ENCODE measurements at places on chromosomes 13 and 19.
A peak's percentile ranks its signal among the peaks of the same experiment; 100 is the strongest.

- no peak for DNase-seq
Observed at GRCh38 chr13:91592056-91593014, 193.9 kb downstream of the GPC5 start.

- DNase-seq, result peak; percentile 45
Observed at GRCh38 chr19:919199-920050, 2.3 kb downstream of the KISS1R start.

DNA sequence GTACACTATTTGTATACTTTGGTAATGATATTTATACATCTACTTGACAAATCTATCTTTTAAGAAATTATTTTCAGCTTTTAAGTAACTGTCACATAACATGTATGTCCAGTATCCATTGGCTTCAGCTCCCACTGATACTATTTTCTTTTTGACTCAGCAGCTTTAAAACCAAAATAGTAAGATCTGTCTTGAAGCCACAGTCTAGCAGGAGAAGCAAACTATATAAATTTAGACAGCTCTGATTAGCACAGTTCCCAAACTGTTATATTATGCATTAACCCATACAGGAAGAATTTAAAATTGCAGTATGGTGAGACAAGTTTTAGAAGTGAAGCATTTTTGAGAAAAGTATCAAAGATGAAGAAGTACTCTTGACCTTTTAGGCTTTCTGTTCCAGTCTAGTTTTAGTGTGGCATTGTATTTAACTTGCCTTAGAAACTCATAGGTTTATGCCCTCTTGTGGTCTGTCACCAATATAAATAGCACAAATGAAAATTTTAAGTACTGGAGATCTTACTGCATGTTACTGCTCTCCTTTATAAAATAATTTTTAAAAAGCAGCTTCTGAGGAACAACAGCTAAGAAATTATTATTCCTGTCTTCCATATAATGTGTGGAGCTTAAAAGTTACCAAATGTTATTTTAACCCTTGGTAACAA, 24.7 kb downstream of the URI1 start:
- no peak for DNase-seq

- no peak for DNase-seq
Observed at GRCh38 chr19:30690935-30691818, 319.0 kb downstream of the ZNF536 start.

- DNase-seq, result no peak
Observed at GRCh38 chr19:53875602-53876325, 6.2 kb upstream of the PRKCG start.

DNA sequence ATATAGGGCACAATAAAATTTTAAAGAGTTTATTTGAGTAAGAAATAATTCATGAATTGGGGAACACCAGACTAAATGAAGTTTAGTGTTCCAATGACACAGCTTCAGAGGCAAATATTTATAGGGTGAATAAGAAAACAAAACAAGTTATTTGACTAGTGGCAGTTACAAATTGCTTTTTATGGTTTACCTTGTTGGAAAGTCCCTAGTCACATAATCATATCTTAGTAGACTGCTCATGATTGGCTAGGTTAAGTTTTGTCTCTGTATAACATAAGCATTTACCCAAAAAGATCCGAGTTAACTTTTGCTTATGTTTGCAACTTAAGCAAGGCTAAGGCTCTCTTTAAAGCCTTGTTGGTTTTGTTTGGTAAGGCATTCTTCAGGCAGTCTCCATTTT, 224.7 kb upstream of the MIR17HG start:
- no peak for DNase-seq

- no peak for DNase-seq
Observed at GRCh38 chr13:43006893-43007631, 15.0 kb upstream of the EPSTI1 start.

- DNase-seq, result no peak
Observed at GRCh38 chr13:98060282-98060681, 82.6 kb upstream of the FARP1 start.

DNA sequence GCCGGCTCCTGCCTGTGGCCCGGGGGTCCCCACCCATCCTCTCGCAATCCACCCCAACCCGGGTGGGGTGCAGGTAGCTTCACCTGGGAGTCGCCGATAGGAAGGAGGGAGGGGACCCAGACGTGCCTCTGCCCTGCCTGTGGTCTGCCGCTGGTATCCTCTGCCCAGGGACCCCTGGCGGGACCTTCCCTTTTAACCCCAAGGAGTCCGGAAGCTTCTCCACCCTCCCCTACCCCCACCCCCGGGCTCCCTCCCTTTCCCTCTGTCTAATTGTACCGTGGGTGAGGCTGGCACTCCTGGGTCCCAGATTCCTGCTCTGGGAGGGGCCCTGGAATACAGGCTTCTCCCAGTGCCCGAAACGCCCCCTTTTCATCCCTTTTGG, at the start of gene KLK10:
TSS of gene KLK10 (minus strand) at position 166 of the 382 bp plus-strand sequence. CDS start 579 bp downstream, outside the sequence.
- no peak for DNase-seq

- DNase-seq, result no peak
Observed at GRCh38 chr13:45615501-45616101, at the start of gene ERICH6B. ERICH6B (minus strand) TSS chr13:45615739; CDS start chr13:45597005, 18,734 bp downstream.

GRCh38 chr13:98307463-98308085, 130.5 kb upstream of the RNF113B start:
- no peak for DNase-seq

DNA sequence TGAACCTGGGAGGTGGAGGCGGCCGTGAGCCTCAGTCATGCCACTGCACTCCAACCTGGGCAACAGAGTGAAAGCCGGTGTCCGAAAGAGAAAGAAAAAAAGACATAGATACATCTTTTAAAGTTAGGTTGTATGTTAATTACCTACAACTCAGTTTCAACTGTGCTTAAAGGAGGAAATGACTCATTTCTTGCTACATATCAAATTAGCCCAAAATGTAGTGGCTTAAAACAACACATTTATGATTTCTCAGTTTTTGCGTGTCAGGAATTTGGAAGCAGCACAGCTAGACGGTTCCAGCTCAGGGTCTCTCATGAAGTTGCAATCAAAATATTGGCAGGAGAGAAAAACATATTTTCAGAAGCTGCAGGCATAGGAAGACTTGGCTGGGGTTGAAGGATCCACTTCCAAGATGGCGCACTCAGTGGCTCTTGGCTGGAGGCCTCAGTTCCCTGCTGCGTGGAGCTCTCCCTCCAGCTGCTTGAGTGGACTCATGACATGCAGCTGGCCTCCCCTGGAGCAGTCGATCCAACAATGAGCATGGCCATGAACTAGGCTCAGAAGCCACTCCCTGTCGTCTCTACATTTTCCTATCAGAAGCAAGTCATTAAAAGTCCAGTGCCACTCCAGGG, 7.1 kb downstream of the LDLR start:
- DNase-seq, result peak; percentile 52

All from activated CD4-positive, CD25-positive, alpha-beta regulatory T cell treated with anti-CD3 and anti-CD28 coated beads, Interleukin-2, amount 50 U/mL, for 72 hours (primary cell).